ENCODE measurements at places on chromosomes 16 and 17. TPM values are rescaled to one million over a fixed set of nuclear protein-coding genes. Genes with fewer than 3 reads are reported as not detected.

The KCNJ18 gene
- not detected for total RNA-seq

GRCh38 chr16:11638140-11638539 is 30.1 kb upstream of the SNN start:
- DNase-seq = no peak

DNA sequence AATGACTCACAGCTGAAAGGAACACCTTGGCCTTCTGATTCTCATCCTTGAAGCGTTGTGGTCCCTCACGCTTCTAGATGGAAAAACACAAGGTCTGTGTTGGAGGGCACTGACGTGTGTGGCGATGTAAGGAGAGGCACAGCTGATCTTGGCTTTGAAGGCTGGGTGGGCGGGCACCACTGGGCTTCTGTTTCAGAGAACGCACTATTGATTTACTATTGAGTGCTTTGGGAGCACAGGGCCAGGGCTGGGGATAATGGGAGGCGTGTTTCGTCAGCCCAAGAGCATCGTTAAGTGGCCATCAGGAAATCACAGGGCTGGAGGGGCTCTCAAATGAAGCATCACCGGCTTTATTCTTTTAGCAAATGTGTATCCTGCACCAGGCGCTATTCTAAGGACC is 70.7 kb downstream of the CMIP start:
- no peak for DNase-seq

The OR4D1 gene
- total RNA-seq = 0.77 TPM

The CACNA1H gene
- 3.6 TPM for total RNA-seq

GRCh38 chr17:17328251-17328650 is 25.1 kb downstream of the NT5M start:
- DNase-seq = no peak

The MRC2 gene
- 4.0 TPM for total RNA-seq

GRCh38 chr17:58520843-58521430 is 6.5 kb upstream of the MTMR4 start:
- DNase-seq = no peak

The CYLD gene
- 200 TPM for total RNA-seq

The KRT12 gene
- total RNA-seq = not detected

The TMEM220 gene
- 0.42 TPM for total RNA-seq

DNA sequence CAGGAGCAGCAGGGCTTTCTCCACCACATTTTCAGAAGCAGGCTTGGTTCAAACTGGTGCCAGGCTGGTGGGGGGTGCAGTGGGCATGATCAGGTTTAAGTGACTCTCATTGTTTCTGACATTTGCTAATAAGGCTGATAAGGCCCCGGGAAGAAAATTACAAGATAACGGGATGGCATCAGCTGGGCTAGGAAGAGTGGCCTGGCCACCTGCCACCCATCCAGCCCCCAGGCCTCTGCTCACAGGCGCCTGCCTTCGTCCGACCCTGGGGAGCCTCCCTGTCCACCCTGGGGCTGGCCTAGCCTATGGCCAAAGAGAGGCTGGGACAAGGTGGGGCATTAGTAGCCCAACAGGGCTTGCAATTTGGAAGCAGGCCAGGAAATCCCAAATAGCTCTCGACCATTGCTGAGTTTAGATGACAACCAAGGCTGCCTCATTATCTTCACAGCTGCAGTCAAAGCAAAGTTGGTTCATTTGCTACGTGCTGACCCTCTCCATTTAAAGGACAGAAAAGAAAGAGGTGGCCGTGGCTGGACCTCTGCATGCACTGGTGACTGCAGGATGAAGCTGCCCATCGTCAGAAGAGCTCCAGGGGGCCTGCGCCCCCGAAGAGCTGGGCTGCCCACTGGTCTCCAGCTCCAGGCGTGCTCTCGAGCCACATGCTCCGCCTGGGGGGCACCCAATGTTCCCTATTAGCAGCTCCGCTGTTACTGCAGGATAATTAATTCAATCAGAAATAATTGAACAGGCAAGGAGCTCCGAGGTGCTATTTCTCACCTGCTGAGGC is 44.9 kb downstream of the PEMT start:
- no peak for DNase-seq

The NAGPA gene
- 16.8 TPM for total RNA-seq

DNA sequence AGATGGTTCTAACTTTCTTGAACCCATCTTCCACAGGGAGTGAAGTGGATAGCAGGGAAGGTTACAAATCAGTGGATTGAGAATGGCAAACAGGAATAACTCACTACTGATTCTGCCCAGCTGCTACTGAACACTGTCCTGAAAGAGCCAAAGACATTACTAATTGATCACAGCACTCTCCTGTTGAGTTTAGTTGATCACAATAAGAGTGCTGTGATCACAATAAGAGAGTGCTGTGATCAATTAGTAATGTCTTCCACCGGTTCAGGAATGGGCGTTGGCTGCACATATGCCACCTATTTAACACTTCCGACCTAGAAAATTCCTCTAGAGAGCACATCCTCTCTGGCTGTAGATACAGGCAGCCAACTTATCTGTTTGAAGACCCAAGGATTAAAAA is 11.4 kb downstream of the CFAP97D1 start:
- no peak for DNase-seq

The HIC1 gene
- total RNA-seq = 31.0 TPM

- no peak for DNase-seq
These were observed 18.0 kb upstream of the JPH3 start for GRCh38 chr16:87584271-87584670.

DNA sequence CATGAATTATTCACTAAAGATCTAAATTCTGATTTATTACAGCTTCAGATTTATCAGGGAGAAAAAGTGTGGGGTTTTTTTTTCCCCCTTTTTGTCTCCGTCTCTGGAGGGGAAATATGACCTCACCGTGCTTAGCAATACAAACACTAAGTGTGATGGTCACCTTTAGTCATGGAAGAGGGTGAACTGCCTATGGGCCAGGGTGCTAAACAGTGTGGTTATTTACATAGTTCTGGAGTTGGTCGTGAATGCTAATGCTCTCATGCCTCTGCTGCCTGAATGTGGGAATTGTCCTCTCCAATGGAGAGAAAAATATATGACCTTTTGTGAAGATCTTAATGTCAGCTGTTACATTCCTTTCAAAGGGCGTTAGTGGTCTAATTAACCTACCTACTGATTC is 44.8 kb upstream of the MSI2 start:
- no peak for DNase-seq

The CNTNAP4 gene
- not detected for total RNA-seq

Measured in activated CD4-positive, alpha-beta T cell treated with anti-CD3 and anti-CD28 coated beads, Interleukin-2, amount 10 ng/mL, durations not matched to agents 7 days and 5 days (primary cell).